ENCODE measurements at places on chromosomes 7 and 10.

DNA sequence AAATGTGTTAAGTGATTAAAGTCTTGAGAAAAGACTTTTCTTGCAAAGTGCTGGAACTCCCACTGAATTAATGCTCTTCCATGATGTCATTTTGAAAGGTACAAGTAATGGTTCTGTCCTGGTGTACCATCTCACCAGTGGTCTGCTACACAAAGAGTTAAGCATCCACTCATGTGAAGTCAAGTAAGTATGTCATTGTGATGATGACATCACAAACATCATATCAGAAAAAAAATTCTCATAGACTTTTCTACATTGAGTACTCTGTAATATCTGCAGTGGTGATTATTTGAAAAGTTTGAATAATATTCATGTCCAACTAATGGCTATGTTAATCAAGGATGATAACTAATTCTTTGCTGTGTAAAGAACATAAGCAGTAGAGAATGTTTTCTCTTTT lies 22.6 kb downstream of the WDR11 start:
- no peak for DNase-seq

GRCh38 chr10:77926566-77927401 lies at the start of gene DLG5:
DLG5 (minus strand) TSS chr10:77926755; CDS start chr10:77926520, 235 bp downstream.
- peak; percentile 95 for DNase-seq

DNA sequence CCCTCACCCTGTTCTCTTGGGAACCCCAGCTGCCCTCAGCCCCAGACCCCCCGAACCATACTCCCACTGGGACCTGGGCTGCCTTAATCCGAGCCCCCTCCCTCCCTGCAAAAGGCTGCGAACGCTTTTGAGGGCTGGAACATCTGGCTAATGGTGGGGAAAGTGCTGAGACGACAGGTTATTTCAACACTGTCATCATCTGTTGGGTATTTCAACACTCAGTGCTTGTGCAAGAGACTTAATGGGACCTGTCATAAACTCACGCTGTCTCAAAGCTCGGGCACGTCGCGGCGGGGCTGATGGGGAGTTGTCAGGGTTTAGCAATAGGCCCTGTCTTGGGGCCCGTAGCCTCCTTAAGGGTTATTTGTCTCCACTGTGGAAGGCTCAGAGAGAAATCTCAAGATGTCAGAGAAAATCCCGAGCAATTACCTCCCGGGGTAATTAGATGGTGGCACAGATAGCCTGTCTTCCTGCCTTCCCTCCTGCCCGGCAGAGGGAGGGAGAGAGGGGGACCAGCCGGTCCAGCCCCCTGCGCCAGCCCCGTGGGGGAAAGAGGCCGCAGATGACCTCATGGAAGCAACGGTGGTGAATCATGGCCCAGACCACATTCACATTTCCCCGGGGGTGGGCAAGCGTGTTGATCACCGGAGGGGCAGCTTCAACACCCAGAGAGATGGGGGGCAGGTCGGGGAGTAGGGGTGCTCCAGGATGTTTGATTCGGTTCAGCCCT lies 88.7 kb upstream of the MYL10 start:
- DNase-seq: peak; percentile 98

DNA sequence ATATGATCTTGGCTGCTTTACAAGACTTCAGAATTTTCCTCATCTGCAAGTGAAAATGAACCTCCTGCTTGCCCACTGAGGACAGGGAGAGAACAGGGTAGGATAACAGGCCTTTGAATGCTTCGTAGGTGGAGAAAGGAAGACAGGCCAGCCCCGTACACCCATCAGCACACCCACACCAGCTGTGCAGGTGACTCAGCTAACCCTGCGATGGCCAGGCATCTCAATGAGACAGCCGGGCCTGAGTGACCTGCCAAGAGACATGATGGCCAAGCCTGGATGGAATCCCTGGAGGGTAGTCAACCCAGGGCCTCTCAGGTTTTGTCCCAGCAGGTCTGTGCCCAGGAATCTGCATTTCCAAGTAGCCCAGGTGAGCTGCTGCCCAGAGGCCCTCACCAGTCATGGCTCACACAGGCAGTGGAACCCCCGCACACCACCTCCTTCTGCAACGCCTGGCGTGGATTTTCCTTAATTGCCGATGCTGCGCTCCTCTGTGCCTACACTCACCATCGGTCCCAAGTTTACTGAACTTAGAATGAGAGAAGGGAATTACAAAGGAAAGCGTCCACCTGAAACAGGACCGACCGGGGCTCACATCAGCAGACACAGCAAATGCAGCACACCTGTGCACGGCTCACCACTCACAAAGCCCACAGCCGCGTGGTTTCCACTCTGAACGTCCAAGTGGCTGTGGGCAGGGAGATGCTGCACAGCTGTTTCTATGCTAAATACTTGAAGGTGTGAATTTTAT lies 163.7 kb downstream of the DIP2C start:
- DNase-seq: peak; percentile 87

DNA sequence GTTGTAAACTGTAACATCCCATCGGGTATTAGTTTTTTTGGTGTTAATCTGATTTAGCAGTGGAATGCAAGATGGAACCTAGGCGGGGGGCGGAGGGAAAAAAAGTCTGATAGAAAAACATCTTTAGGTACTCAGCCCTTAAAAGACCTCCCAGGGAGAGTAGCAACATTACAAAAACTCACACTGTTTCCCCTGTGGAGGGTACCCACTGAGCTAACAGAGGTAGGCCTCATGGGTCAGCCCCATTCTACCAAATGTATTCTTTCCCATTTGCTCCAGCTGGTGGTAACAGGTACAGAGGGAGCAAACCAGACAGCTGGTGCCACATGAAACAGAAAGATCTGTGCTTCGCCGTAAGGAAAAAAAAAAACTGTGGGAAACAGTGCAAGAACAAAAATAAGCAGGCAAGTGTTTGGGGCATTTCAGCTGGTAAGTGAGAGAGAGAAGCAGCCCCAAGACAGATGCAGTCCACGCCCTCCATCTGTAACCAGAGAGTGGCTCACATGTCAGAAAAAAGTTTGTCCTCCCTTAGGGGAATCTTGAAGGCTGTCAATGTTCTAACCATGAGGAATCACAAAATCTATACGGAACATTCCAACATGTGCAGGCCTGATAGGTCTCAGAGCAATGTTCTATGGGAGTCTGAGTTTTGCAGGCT lies 65.3 kb downstream of the HOXA1 start:
- DNase-seq: no peak

GRCh38 chr10:8023851-8024250 lies 30.6 kb upstream of the GATA3 start:
- no peak for DNase-seq

DNA sequence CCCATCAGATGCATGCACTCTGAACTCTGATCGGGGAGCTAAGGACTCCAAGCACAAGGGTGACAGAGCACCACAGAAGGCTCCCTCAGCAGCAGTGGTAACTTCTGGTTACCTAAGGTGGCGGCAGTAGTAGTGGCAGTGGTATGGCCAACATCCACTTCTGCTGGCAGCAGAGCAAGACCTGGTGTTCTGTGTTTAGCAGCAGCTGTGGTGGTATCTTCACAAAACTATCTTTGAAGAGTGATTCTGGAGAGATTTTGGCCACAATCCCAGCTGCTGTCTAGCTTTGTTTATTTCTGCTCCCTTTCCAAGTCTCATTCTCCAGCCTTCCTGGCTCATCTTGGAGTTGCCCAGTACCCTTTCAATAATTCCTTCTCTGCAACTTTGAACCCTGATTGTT lies 102.4 kb upstream of the LRGUK start:
- DNase-seq: no peak

GRCh38 chr10:61812920-61813319 lies 88.6 kb upstream of the ARID5B start:
- DNase-seq: peak; percentile 41

- DNase-seq: peak; percentile 85
Observed at GRCh38 chr10:71970869-71971268, 6.7 kb downstream of the CHST3 start.

DNA sequence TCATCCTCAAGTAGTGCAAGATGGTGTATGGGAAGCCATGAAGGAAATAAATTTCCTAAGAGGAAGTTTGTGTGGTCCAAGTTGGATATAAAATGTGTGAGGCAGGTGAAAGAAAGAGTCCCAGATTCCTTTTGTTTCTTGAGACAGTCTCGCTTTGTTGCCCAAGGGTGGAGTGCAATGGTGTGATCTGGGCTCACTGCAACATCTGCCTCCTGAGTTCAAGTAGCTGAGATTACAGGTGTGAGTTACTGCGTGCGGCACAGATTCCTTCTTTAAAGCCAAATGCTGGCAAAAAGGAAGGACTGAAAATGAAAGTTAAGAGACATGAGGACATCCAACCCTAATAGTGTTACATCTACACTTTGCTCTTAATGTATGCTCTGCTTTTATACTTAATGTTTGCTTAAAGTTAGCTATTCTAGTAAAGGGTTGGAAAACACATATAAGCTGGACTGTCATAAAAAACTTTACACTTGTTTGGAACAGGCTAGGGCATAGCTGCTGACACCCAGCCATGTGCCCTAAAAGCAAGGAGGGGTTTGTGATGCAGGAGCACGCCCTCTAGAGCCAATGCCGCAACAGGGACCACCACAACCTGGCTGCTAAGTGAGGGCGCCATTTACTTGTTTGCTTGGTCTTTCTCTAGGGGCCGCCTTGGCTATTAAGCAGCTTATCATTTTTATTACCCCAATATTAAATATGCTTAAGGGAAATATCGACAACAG lies 34.5 kb downstream of the CLEC2L start:
- no peak for DNase-seq

- DNase-seq: peak; percentile 80
Observed at GRCh38 chr7:149773446-149774236, at the start of gene ZNF467. ZNF467 (minus strand) TSS chr7:149773588; CDS start chr7:149771032, 2,556 bp downstream.

DNA sequence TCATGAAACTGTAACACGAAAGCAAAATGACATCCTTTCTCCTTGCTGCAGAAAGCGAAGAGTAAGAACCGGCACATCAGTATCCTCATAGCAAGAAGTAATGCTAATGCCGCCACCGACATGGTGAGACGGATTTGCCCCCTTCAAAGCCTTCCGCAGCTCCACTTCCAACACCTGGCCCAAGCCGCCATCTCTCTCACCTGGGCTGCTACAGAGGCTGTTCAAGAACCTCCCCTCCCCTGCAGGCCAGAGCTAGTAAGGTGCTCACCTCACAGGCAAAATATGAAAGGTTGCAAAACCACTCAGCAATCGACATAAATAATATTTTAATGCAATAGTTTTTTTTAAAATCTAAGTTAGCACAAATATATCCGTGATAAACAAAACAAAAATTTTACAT lies 123.9 kb upstream of the FRMD4A start:
- no peak for DNase-seq

DNA sequence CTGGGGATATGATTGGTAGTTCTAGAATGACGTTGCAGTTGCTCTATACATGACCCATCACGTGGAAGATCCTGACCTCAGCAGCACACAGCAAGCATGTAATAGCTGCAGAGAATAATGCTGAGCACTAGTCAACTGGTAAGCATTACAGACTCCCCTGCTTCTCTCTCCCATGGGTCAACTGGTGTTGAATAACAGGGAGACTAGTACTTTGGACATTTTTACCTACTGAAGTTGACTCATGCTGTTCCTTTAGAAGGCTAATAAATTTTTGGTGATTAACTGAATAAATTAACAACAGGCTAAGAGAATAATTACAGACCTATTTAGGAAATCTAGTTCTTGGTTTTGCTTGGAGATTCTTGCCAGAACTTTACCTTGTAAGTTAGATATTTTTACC lies 234.1 kb downstream of the AUTS2 start:
- no peak for DNase-seq

Data from osteoblast (primary cell).